Mesothelial cell of epicardium (in vitro differentiated cells): ENCODE measurements at places on chromosomes 16 and 17. TPM values are rescaled to one million over a fixed set of nuclear protein-coding genes. Genes with fewer than 3 reads are reported as not detected.

Gene GALR2
- not detected in 3 replicates for total RNA-seq

DNA sequence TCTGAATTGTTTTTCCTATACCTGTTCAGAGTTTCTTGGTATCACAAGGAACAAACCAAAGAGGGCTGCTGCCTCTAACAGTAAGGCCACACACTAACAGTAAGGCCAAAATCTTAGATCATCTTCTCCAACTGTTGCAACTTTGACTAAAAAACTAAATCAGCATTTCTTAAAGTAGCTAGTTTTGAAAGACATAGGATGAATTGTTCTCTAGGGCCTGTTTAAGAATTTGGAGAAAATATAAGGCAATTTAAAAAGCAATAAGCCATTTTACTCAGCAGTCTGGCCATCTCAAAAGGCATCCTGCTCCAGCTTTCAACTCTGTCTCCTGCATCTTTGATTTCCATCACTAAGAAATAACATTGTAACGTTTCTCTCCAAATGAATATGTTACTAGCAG lies 105.0 kb upstream of the MON1B start:
- no peaks in the 10 kb centered on the region for H3K36me3 ChIP-seq
- peaks cover 20% of the 10 kb centered on the region for H3K4me1 ChIP-seq
- H3K4me3 ChIP-seq = no peak overlapping the region
- no peak overlapping the region for H3K27ac ChIP-seq

Gene CIBAR2
- not detected in 3 replicates for total RNA-seq

GRCh38 chr17:82878527-82878926 lies 38.7 kb upstream of the ZNF750 start:
- H3K4me3 ChIP-seq = no peak overlapping the region
- H3K27me3 ChIP-seq = no peaks in the 10 kb centered on the region
- H3K27ac ChIP-seq = no peak overlapping the region
- H3K36me3 ChIP-seq = peaks cover 4% of the 10 kb centered on the region
- H3K4me1 ChIP-seq = peaks cover 29% of the 10 kb centered on the region
- DNase-seq = no peak

Gene HOXB1
- 0.24 to 0.43 TPM (median 0.25 TPM) in 3 replicates for total RNA-seq

- H3K27me3 ChIP-seq = peaks cover 27% of the 10 kb centered on the region
- H3K27ac ChIP-seq = no peak overlapping the region
- H3K4me3 ChIP-seq = no peak overlapping the region
- no peaks in the 10 kb centered on the region for H3K4me1 ChIP-seq
- H3K36me3 ChIP-seq = no peaks in the 10 kb centered on the region
- DNase-seq = no peak
These were observed 66.9 kb downstream of the GP2 start for GRCh38 chr16:20260215-20261009.

Gene PLLP
- 1.1 to 1.8 TPM (median 1.2 TPM) in 3 replicates for total RNA-seq

GRCh38 chr16:57619606-57620334 lies 8.7 kb upstream of the ADGRG1 start:
- no peaks in the 10 kb centered on the region for H3K36me3 ChIP-seq
- no peak for DNase-seq
- H3K4me1 ChIP-seq = peaks cover 61% of the 10 kb centered on the region
- no peaks in the 10 kb centered on the region for H3K27me3 ChIP-seq
- H3K27ac ChIP-seq = peak overlapping the region; percentile 94

DNA sequence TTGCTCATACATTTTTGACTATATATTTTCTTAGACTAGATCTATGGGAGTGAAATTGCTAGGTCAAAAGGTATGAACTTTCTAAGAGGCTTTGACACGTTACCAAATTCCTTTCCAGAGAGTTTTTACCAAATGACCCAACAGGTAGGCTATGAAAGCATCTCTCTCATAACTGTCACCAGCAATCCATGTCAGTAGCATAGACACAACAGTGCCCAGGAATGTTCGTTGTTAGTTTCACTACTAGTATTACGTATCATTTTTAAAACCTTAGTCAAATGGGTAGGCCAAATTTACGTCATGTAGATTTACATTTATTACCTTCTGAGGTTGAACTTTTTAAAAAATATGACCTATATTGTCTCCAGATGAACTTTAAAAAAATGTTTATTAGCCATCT lies 66.8 kb downstream of the MARCHF10 start:
- DNase-seq = no peak
- no peak overlapping the region for H3K27ac ChIP-seq
- H3K36me3 ChIP-seq = no peaks in the 10 kb centered on the region
- H3K4me3 ChIP-seq = no peak overlapping the region
- peaks cover 37% of the 10 kb centered on the region for H3K27me3 ChIP-seq
- peaks cover 8% of the 10 kb centered on the region for H3K4me1 ChIP-seq

DNA sequence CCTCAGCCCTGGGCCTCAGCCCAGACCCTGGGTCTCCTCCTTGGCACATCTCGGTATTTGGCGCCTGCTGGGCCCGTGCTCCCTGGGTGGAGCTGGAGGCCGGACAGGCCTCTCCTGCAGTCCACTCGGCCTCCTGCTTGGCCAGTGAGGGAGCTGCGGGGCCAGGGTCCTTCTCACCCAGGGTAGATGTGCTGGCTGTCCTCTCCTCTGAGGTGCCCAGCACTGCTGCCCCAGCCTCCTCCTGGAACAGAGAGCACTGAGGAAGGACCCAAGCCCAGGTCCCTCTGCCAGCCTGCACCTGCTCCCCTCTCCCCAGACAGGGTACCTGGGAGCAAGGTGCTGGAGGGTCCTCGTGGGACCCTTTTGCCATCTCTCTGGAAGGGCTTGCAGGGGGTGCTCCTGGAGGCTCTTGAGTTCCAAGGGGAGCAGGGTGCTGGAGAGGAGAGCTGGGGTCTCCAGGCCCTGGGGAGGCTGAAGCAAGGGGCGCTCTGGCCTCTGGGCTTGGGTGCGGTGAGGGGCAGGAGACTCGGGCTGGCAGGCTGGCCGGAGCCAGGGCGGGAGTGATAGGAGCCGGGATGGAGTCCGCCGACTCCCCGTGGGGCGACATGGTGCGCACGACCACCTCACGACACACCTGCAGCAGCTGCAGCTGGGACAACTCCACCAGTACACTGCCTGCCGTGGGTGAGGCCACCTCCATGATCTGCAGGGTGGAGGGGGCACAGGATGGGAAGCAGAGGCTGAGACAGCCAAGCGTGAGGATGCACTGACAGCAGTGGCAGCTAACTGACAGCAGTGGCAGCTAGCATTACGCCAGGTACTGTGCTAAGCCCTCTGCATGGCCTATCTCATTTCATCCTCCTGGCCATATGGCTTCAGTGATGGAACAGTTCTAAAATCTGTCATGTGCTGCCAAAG lies 17.8 kb downstream of the TSPOAP1 start:
- no peaks in the 10 kb centered on the region for H3K4me1 ChIP-seq
- DNase-seq = peak; percentile 33
- H3K27ac ChIP-seq = no peak overlapping the region
- H3K4me3 ChIP-seq = no peak overlapping the region
- H3K36me3 ChIP-seq = peaks cover 15% of the 10 kb centered on the region

GRCh38 chr16:68425498-68426346 lies 22.6 kb downstream of the SMPD3 start:
- no peak overlapping the region for H3K4me3 ChIP-seq
- peaks cover 1% of the 10 kb centered on the region for H3K4me1 ChIP-seq
- no peaks in the 10 kb centered on the region for H3K36me3 ChIP-seq
- DNase-seq = no peak
- H3K27me3 ChIP-seq = peaks cover 47% of the 10 kb centered on the region
- no peak overlapping the region for H3K27ac ChIP-seq

- H3K4me3 ChIP-seq = no peak overlapping the region
- no peaks in the 10 kb centered on the region for H3K36me3 ChIP-seq
- H3K27ac ChIP-seq = peak overlapping the region; percentile 72
- no peak for DNase-seq
- H3K4me1 ChIP-seq = peaks cover 43% of the 10 kb centered on the region
- H3K27me3 ChIP-seq = peaks cover 2% of the 10 kb centered on the region
These were observed 29.0 kb downstream of the IRF8 start for GRCh38 chr16:85927959-85928358.

DNA sequence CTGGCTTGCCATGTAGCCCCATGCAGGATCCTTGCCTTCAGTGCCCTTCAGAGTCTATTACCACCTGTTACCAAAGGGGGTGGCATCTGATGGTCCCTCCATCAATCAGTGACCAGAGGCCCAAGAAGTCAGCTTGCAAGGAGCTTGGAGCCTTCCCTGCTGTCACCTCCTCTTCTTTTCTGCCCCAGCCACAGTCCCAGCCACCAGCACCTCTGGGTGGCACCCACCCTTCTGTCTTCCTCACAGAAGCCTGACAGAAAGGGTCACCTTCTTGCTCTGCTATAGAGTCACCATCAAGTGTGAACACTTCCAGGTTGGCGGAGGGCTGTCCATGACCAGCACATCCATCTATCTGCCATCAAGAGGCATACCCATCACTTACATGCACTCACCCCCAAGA lies 203.2 kb downstream of the SALL1 start:
- H3K27ac ChIP-seq = no peak overlapping the region
- peaks cover 13% of the 10 kb centered on the region for H3K27me3 ChIP-seq
- no peak overlapping the region for H3K4me3 ChIP-seq

Gene VAT1L
- total RNA-seq = 6.3 to 8.0 TPM (median 6.8 TPM) in 3 replicates

DNA sequence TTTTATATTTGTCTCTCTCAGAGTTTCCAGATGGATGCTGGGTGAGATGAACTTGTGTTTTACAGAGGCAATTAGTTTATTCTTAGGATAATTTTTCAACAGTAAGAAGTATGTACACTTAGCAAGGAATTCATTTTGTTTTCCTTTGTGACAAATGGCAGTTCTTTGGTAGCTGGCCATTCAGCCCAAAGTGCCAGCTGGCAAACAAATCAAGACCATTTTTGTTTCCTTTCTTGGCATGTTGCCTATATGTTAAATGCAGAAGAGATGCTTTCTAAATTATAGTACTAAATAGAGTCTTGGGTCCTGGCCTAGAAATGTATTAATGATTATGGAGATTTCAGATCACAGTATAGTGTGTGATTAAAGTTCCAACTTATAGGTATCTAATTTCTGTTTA lies 337.1 kb downstream of the CNTNAP4 start:
- no peaks in the 10 kb centered on the region for H3K36me3 ChIP-seq
- no peak overlapping the region for H3K27ac ChIP-seq
- no peak overlapping the region for H3K4me3 ChIP-seq
- no peak for DNase-seq

GRCh38 chr16:30896261-30896888 lies at the start of gene CTF1:
CTF1 (plus strand) TSS chr16:30896614; CDS start chr16:30896644, 30 bp downstream.
- peak within 1 kb of the TSS; percentile 100 for H3K27ac ChIP-seq
- peaks cover 2% of the 10 kb centered on the region for H3K36me3 ChIP-seq
- H3K4me3 ChIP-seq = peak within 1 kb of the TSS; percentile 88

DNA sequence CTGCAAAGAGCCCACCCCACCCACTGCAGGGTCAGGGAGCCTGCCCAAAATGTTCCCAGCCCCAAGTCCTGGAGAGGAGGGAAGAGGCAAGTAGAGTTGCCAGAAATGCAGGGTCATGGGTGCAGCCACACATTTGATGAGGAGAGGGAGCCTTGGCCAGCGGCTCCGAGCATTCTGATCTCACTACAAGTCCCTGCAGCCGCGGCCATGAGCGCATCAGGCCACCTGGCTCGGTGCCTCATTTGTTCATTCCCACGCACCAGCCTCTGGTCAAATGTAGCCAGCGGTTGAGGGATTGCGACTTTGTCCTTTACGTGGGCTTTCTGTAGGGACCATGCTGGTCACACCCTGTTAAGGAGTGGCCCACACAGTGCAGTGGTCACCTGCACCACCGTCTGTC lies 48.7 kb downstream of the PGS1 start:
- peaks cover 12% of the 10 kb centered on the region for H3K4me1 ChIP-seq
- no peak overlapping the region for H3K4me3 ChIP-seq
- H3K36me3 ChIP-seq = peaks cover 14% of the 10 kb centered on the region
- no peaks in the 10 kb centered on the region for H3K27me3 ChIP-seq
- no peak for DNase-seq

Gene HSPB9
- 0.18 TPM in 1 of 3 replicates, not detected in the others for total RNA-seq

DNA sequence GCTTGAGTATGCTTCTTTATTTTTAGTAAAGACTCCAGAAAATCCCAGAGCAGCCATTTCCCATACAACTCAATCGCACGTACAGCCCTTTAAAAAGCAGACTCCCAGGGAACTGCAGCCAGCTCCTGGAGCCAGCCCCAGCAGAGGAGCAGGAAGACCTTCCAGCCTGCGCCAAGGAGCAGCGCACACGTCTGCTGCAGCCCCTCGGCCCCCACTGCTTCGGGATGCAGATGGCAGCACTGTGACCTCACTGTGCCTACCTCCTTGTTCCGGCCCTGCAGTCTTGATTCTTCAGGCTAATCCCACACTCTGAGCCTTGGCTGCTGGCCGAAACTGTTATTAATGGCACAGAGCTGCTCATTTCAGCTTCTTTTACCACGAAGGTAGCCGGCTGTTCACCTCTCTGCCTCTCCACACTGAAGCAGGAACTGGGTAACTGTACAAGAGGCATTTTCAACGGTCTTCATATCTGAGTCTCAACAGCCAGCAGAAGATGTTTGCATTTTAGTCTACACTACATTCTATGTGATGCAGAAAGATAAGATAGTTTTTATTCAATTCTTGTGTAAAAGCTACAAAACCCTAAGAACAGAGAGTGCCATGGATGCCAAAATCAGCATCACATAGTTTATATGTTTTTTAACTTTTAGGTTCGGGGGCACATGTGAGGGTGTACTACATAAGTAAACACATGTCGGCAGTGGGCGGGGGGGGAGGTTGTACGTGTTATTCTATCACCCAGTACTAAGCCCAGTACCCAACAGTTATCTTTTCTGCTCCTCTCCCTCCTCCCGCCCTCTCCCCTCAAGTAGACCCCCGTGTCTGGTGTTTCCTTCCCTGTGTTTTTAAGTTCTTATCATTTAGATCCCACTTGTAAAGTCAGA lies 130.9 kb downstream of the ANKRD11 start:
- peak overlapping the region; percentile 72 for H3K27ac ChIP-seq
- H3K4me3 ChIP-seq = peak overlapping the region; percentile 4
- H3K27me3 ChIP-seq = no peaks in the 10 kb centered on the region
- no peaks in the 10 kb centered on the region for H3K36me3 ChIP-seq
- H3K4me1 ChIP-seq = peaks cover 55% of the 10 kb centered on the region

- H3K27me3 ChIP-seq = no peaks in the 10 kb centered on the region
- no peak overlapping the region for H3K27ac ChIP-seq
- DNase-seq = no peak
- H3K4me1 ChIP-seq = peaks cover 22% of the 10 kb centered on the region
These were observed 1.2 kb downstream of the BRICD5 start for GRCh38 chr16:2209258-2210008.

- no peak for DNase-seq
- peaks cover 65% of the 10 kb centered on the region for H3K4me1 ChIP-seq
- no peak overlapping the region for H3K4me3 ChIP-seq
- no peak overlapping the region for H3K27ac ChIP-seq
- peaks cover under 1% of the 10 kb centered on the region for H3K36me3 ChIP-seq
These were observed 88.3 kb upstream of the GSE1 start for GRCh38 chr16:85524630-85525419.

Gene CCL8
- not detected in 3 replicates for total RNA-seq
